NCI-H1092 (cell line): ENCODE measurements at places on chromosomes 3 and 15.

- DNase-seq, result no peak
Measured at GRCh38 chr3:69542805-69543429, 157.0 kb upstream of the FRMD4B start.

- no peak for DNase-seq
Measured at GRCh38 chr3:187610981-187611511, 59.1 kb downstream of the SST start.

- DNase-seq, result no peak
Measured at GRCh38 chr15:39881790-39882189, 38.3 kb downstream of the GPR176 start.

- DNase-seq, result no peak
Measured at GRCh38 chr3:127914584-127914983, 448 bp upstream of the KBTBD12 start.

DNA sequence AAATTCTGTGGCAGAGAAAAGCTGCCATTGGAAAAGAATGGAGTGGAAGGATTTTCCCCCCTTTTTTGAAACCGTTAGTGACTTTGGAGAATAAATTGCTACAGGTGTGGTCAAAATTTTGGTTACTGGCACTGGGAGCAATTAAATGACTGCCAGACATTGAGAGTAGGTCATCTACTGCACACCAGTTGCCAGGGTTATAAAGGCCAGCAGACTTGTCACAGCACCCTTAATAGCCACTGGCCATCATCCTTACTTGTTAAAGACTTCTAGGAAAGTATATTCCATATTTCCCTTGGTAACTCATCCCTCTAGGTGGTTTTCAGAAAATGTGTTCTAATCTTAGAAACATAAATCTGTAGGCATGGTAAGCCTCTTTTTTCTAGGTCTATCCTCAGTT is 8.0 kb downstream of the PIK3CA start:
- no peak for DNase-seq

DNA sequence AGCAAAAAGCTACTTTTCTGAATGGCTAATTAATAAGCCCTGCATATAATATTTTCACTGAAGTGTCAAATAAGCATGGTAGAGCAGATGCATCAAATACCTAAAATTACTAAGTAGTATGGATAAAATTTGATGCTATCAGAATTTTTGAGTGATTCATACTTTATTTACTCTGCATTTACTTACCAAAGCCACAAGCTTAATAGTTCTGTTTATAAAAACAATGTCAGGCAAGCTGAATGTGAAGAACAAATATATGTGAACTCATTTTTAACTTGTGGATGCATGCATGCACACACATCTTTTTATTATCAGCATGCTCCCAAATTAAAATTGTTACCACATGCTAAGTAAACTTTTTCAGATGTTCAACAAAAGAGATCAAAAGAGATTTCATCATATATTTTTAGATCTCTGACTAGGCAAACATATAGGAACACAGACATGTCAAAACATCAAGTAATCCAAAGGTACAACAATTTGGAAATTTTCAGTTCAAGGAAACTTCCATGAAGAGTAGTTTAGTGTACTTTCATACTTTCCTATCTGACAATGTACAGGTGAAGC is 969.4 kb downstream of the ROBO1 start:
- DNase-seq, result no peak

- DNase-seq, result peak; percentile 51
Measured at GRCh38 chr15:75452364-75452864, 924 bp upstream of the SIN3A start.

DNA sequence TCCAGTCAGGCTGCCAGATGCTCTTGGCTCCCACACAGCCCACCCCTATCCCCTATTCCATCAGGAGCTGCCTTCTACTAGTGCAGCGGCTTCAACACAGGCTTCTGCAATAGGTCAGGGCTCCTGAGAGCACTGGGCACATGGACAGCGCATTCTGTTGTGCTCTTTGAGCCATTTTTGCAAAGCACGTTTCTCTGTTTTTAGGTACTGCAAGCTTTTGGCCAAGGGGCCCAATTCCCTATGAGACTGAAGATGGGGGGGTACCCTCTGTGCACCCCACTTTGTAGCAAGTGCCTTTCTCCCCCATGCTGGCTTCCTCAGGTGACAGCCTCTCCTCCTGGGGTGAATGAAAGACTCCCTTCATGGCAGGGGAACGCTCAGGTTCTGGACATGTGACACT is 31.2 kb downstream of the CHDH start:
- no peak for DNase-seq

- DNase-seq, result no peak
Measured at GRCh38 chr3:187497052-187497451, 128.9 kb downstream of the RTP4 start.

GRCh38 chr3:48984663-48985062 is 5.4 kb upstream of the P4HTM start:
- no peak for DNase-seq

- DNase-seq, result no peak
Measured at GRCh38 chr15:68469162-68470048, 37.4 kb upstream of the ITGA11 start.

DNA sequence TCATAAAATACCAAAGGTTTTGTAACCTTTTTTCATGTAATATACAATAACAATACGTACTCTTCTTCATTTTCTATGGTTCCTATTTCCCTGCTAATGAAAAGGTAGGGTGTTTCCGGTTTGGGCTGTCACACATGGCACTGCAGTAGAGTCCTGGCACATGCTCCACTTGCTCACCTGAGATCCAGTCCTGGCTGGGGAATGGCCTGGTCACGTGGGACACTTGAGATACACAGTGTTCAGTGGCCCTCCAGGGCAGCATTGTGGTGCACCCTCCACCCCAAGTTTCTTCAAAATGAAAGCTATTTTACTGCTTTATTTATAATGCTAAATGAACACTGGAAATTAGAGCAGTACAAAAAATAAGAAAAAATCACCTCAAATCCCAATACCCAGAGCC is 23.2 kb downstream of the MRPS25 start:
- DNase-seq, result no peak

GRCh38 chr3:72224804-72225509 is 440.0 kb upstream of the PROK2 start:
- no peak for DNase-seq

DNA sequence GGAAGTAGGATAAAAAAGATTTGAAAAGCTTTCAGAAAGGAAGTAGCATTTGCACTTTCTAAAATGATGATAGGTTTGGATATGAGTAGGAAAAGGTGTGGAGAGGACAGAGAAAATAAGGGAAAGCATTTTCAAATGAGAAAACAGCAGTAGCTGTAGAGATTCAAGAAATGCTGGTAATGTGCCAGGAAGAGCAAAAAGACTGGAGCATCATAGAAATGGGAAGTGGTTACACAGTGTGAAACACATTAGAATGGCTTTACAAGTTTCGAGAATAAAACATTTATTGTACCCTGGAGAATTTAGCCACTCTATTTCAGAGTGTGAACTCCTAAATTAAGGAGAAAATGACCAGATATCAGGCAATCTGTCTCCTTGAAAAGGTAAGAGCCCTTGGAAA is 108.3 kb upstream of the CHL1 start:
- DNase-seq, result no peak

GRCh38 chr15:96346409-96346970 is 16.0 kb downstream of the NR2F2 start:
- DNase-seq, result no peak

- no peak for DNase-seq
Measured at GRCh38 chr15:79602731-79603130, 170.6 kb downstream of the MINAR1 start.

GRCh38 chr15:42048821-42049200 is 28.0 kb upstream of the PLA2G4E start:
- DNase-seq, result no peak

GRCh38 chr15:39581242-39581792 is 438 bp downstream of the THBS1 start:
- DNase-seq, result no peak

DNA sequence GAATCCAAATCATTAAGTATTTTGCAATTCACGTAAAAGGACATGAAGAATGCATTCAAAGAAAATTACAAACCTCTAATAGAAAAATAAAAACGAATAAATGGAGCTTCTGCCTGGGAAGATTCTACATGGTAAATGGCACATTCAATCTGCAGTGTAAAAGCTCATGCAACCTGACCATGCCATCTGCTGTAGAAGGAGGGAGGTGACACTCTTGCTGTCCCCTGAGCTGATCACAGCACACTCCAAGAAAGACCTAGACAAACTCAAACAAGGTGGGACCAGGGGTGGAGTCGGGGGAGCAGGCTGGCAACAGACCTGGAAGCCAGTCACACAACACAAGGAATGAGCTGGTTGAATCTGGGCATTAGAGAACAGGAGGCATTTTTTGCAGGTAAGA is 101.8 kb downstream of the BDH1 start:
- no peak for DNase-seq

GRCh38 chr3:123018683-123019082 is 8.9 kb downstream of the SEMA5B start:
- DNase-seq, result no peak

- no peak for DNase-seq
Measured at GRCh38 chr3:28617821-28618220, 269.2 kb upstream of the AZI2 start.

- DNase-seq, result peak; percentile 70
Measured at GRCh38 chr15:91055548-91056331, 33.3 kb upstream of the VPS33B start.

GRCh38 chr15:91237445-91237844 is 137.4 kb downstream of the SV2B start:
- no peak for DNase-seq

DNA sequence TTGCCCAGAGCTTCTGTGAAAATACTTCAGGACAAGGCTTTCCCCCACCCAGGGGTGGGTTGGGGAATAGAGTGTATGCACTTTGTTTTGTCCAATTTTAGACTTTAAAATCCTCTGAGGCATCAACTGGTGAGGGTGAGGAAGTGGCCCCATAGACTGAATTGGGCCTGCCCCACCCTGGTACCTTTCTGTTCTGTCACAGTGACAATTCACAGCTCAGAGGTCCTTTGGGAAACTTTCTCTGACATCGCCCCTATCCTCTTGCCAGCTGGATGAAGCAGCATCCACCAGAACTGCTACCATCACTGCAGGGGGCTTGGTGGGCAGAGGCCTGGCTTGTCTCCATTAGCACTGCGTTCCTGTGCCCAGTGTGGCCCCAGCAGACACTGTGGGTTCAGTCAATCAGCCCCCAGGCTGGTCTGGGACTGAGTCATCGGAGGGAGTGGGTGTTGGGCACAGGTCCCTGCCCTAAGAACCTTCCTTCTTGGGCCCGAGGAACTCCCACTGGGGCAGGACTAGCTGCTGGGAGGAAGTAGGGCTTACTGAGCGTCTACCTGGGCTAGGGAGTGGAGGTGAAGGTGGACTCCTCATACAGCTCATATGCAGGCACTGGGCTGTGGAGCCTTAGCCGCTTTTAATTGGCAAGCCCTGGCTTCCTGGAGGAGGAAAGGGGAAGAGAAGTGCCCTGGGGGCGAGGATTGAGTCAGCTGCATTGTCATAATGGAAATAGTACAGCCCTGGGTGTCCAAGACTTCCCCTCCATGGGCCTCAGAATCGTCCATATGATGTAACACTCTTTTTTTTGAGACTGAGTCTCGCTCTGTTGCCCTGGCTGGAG is 1.5 kb upstream of the PPM1M start:
- DNase-seq, result no peak

GRCh38 chr15:52749258-52749657 is 40.9 kb downstream of the ONECUT1 start:
- no peak for DNase-seq

DNA sequence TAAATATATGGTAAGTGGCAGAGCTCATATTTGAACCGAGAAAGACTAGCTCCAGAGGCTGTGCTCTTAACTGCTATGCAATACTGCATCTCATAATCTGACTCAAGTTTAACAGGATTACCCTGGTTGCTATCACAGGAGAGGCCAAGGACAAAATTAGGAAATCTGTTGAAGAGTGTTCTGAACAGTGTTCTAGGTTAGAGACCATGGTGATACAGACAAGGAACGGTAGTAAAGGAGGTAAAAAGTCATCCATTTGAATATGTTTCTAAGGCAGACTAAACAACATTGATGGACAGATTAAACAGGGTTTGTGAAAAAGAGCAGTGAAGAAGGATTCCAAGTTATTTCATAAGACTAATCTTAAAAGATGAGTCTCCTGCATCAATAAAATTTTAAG is 22.1 kb downstream of the PLOD2 start:
- DNase-seq, result no peak
